ENCODE measurements at places on chromosomes 3 and 15.

GRCh38 chr3:64023187-64023860 is at the start of gene PSMD6:
Gene PSMD6 (minus strand): TSS chr3:64023494. CDS start chr3:64023419, 75 bp downstream.
- peak; percentile 39 for DNase-seq

DNA sequence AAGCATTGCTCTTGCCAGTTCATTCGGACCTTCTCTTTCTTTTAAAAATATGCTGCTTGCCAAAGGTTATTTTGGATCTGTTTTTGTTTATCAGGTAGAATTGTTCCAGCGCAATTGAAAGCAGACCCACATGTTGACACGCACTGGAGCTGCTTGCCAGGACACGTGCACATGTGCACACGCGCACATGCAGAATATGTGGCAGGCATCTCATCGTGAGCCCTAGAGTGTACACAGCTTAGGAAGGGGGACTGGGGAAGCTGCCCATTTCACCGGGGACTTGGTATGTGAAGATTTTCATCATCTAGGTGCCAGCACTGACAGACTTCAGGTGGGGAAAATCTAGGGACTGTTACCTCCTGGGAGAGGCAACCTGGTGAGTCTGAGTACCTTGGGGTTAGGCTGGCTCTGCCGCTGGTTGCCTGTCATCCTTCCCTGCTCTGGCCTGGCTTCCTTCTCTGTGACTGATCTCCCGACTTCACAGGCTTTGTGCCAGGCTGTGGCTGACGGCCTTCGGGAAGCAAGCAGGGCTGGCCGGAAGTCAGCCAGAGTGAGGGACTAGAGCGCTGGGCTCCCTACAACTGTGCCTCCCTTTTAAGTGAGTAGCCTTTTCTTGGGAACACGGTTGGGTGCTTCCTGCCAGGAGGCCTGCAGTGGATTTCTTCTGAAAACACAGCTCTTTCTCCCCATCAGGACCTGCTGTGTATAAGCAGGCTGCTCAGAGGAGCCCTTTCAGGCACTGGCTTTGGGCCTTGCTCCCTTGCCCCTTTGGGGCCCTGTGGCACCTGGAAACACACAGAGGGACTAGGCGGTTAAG is 129.3 kb downstream of the EEFSEC start:
- no peak for DNase-seq

- DNase-seq: no peak
Observed at GRCh38 chr15:46941241-46941640, 776.1 kb upstream of the SEMA6D start.

GRCh38 chr3:170417090-170417489 is 1.6 kb upstream of the CLDN11 start:
- DNase-seq: no peak

- no peak for DNase-seq
Observed at GRCh38 chr15:52103217-52104207, 9.1 kb downstream of the BCL2L10 start.

DNA sequence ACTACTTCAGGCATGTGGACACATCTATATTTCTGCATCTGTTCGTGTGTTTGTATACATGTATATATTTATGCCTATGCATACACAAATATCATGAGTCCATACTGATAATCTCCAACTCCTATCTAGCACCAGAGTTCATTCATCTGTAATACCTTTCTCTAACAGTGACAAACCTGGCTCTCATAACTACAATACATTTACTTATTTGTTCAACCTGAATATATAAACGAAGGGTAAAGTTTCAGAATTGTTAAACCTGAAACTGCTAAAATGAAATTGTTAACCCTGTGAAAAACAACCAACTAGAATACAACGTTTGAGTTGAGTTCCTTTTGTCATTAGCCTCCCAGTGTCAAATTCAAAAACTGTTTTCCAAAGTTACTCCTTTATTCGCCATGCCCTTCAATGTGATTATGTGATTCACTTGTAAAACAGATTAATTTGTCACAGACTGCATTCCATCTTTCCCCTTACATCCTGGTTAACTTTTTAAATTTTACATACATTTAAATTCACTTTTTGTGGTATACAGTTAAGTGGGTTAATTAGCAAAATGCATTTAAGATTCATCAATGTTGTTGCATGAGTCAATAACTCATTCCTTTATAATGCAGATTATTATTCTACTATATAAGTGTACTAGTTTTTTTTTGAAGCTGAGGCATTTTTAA is 58.5 kb downstream of the PIK3R4 start:
- no peak for DNase-seq

DNA sequence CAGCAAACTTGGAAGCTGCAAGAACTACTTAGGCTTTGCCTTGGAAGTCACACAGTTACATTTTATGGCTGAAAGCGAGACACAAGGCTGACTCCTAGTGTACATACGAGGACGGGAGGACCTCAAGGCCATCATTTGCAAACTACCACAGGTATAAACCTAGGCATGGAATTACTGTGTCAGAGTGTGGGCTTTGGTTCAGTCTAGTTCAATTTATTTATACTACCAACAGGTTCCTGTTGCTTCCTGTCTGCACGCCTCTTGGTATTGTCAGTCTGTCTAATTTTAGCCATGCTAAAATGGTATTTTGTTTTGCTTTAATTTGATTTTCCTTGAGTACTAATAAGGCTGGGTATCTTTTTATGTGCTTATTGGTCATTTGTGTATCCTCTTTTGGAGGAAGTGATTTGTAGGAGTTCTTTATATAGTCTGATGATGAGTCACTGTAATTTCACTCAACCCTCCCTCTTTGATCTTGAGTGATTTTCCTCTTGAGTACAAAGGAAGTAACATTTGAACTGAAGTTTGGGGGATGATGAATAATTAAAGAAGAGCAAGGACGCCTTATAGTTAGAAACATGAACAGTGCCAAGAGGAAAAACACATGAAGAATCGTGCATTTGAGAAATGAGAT is 8.2 kb downstream of the ANKRD34C start:
- DNase-seq: no peak

GRCh38 chr3:58999774-59000160 is 50.1 kb downstream of the CFAP20DC start:
- DNase-seq: no peak

DNA sequence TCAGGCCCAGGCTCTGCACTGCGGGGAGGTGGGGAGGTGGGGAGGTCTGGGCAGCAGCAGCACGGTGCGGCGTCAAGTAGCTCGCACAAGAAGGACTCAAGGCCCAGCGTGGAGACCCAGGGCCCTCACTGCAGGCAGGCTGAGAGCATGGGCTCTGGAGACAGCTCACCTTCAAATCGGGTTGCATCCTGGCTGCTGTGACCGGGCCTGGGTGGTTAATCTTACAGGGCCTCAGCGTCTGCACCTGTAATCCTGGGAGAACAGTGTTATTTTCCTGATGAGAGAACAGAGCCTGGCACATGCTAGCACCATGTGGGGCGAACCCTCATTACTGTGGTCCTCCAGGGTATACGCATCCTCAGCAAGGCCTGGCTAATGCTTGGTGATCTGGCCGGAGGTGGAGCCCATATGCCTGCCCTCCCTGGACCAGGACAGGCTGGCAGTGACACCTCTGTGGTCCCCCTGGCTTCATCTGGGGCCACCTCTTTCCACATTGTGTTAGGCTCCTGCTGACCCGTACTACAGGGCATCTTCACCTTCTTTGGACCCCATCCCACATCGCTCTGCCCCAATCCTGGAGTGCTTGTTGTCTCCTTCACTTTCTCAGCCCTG is 55.5 kb downstream of the RGMA start:
- no peak for DNase-seq

DNA sequence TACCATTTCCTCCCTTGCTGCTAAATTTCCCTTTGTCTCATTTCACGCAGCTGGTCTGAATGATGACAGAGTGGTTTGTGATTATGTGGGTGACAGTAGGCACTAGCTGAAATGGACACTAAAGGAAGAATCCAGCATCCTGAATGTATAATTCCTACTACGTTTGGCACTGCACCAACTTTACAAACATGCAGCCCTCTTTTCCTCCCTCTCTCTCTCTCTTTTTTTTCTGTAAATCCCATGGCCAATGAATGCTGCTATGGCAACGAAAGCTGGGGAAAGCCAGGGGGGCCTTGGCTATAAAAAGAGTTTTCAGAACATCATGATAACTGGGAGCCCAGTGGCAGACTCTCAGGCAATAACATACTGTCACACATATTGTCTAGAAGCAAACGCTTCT is 367.2 kb upstream of the AGTR1 start:
- DNase-seq: no peak

DNA sequence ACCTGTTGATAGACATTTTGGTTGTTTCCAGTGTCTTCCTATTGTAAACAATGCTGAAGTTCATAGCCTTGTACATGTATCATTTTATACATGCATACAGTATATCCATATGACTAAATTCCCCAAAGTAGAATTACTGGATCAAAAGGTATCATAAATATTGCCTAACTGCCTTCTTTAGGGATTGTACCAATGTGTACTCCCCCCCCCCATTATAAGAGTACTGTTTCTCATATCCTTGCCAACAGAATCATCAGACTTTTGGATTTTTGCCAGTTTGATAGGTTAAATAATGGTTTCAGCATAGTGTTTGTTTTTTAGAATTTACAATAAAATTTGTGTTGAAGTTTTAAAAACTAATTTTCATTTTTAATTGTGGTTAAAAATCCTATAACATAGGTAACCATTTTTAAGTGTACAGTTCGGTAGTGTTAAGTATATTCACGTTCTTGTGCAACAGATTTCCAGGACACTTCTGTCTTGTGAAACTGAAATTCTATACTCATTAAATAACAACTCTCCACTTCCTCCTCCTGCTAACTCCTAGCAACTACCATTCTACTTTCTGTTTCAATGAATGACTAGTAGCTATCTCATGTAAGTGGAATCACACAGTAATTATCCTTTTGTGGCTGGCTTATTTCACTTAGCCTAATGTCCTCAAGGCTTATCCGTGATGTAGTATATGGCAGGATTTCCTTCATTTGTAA is 30.8 kb upstream of the MAP3K13 start:
- no peak for DNase-seq

DNA sequence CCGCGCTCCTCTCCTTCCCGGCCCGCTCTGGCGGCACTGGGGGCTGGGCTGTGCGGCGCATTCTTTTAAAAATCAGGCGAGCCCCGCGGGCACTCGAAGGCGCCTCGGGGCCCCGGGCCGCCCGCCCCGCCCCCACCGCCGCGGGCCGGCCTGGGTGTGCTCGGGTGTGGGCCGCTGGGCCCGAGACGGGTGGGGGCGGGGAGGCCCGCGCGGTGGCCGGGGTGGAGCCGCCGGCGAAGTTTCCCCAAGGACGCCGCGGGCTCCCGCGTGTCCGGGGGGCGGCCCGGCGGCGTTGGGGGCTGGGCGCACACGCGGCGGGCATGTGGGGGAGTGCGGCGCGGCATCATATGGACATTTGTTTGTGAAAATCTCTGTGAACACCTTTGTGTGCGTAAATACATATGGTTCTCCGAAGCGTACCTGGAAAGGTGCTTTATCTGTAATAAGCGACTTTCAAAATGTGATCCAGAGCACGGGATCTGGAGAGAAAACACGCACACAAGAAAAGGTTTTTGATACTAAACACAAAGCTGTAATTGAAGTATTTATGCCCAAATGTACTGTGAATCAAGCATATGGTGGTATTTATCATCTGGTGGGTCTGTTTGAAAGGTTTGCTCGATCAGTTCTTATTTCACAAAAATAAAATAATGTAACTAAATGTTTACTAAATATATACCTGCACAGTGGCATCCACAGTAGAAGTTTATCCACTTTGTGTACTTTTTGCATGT is 612 bp upstream of the TBL1XR1 start:
- no peak for DNase-seq

DNA sequence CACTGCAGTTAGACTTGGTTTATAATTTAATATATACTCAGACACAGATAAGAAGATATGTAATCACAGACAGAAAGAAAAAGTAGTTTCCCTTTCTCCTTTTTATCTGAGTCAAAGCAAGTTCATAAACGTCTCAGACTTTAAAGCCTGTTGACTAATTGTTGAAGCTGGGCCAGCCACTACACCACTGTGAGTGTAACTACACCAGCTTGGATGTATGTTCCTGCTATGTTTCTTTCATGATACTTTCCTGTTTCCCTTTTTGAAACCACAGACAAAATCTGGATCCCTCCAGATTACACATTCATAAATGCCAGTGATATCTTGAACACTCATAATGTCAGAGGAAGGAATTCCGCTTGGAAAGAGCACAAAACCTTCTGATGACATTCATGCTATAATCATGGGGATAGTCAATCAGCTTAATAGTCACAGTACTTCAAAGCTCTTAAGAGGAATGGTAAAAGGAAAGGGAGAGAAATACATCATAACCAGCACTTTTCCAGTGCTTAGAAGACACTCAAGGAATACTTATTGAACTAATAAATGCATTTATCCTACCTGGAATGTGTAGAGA is 32.0 kb downstream of the KCNMB2 start:
- DNase-seq: no peak
